Stimulated activated CD4-positive, alpha-beta T cell treated with anti-CD3 and anti-CD28 coated beads, TNF-alpha, amount 100 ng/mL, for 48 hours (primary cell): ENCODE measurements at places on chromosomes 5 and 9.

GRCh38 chr5:8473016-8473415, 604.1 kb downstream of the MTRR start:
- DNase-seq = no peak

DNA sequence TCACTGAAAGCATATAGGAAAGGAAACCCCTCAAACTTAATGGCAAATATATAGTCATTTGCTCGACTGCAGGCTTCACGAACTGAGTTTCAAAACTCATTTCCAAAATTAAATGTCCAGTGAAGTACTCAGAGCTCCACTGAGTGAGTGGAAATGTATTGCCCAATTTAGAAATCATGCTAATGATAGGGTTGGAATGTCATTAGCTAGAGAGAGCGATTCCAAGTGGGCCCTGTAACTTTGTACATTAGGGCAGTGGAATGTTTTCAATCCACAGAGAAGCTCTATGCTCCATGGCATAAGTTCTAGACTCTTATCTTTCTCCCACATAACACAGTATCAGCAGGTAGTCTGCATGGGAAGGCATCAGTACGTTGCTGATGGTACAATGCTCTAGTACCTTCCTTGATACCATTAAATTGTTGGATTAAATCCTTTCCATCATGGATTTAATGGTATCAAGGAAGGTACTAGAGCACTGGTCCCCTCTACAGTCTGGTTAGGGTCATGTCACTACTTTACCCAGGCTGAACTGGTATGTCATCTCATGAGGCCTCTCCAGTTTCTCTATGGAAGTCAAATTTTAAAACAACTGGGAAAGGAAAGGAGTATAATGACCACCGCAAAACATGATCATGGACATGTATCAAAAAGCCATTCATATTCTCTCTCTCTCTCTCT, 183.2 kb upstream of the RASEF start:
- no peak for DNase-seq

DNA sequence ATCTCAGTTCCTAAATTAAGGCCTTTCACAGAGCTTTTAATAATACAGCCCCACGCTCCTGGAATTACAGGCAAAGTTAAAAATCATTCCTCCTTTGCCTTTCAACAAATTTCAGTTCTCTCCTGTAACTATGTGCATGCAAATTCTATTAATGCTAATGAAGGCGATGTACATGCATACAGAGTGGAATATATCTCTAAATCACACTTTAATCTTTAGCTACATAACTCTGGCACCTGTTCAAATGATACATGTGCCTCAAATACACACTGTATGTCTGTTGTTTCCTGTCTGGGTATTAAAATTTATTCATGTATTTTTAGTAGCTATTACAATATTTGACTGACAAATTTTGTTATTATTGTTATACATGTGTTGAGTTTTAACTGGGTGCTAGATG, 30.8 kb downstream of the CETN3 start:
- DNase-seq = no peak

DNA sequence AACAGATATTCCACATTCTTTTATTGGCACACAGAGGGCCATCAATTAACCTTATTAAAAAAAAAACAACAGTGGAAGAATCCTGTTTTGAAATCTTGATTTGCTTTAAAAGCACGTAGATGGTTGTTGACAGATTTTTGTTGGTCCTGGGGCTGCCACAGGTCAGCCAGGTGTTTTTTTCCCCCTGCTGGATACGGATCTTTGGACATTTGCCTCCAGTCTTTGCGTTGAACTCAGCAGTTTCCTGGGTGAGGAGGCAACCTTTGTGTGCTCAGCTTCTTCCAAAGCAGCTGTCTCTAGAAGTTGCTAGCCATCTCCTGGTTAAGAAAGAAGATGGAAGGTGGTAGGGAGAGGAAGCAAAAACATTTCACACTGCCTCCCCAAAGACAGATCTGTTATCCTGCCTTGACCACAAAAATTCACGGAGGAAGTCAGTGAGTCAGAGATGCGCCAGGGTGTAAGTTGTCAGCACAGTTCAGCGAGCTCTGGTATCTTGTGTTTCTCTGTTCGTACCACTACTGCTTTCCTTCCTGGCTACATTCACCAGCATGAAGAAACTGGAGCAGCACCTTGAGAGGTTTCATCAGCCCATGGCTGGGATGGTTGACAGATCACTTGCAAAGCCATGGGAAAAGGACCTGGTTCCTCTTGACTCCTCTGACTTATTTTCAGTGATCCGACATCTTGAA, 207.3 kb downstream of the ARHGAP26 start:
- DNase-seq = no peak

DNA sequence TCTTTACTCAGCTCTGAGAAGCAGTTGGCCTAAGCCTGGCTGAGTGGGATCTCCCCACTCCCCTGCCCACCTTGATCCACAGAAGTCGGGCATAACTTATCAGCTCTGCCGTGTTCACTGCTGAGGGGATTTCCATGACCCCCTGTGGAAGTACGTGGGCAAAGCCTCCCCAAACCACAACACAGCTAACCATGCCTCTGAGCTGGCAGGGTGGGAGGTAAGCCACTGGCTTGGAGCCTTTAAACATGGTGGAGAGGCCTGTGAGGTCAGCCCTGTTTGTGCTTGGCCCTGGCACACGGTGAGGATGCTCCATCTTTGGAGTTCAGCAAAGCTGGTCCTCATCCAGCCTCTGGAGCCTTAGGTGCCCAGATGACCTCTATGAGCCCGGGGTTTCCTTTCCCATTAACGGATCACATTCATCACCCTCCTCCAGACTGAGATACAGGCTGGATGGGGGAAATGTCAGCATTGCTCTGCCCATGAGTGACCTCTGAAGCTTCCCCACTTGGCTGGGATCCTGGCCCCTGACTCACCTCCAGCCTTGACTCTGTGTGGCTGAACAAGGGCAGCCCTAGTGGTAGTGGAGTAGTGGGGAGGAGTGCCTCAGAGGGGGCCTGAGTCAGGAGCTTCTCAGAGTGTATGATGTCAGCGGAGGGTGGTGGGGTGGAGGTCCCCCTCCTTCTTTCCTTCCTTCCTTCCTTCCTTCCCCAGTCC, 6.2 kb downstream of the PDLIM4 start:
- DNase-seq = no peak

GRCh38 chr5:62720031-62720441, 141.4 kb downstream of the LRRC70 start:
- no peak for DNase-seq

DNA sequence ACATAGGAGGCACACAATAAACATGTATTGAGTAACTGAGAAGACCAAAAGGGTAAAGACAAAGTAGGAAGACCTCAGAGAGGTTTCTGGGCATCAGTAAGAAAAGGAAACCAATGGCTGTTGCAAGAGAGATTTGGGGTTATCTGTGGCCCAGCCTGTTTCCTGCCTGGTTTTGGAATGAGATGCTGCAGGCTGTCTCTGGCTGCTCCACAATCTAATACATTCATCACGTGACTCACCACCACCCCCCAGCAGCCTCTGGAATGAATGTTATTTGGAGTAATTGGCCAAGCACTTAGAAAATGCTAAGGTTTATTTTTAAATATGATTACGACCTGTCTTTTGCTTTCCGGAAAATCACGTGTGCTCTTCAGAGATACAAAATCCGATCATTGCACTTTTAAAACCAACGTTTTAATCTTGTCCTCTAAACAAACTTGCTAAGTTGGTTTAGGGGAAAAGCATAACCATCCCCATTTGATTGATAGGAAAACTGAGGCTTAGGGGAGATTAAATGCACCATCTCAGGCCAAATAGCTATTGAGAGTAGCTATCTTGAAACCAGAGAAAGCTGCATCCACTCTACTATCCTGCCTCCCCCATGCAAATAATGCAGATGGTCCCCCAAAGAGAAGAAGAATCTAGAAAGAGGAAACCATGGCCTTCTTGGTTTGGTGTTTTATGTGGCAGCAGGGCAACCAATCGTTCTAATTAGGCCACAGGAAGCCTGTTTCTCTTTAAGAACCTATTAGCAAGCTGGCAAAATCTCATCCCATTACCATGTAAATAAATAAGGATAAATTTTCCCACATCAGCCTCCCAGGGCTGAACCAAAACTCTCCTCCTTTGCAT, 151.8 kb upstream of the ADRA1B start:
- no peak for DNase-seq

DNA sequence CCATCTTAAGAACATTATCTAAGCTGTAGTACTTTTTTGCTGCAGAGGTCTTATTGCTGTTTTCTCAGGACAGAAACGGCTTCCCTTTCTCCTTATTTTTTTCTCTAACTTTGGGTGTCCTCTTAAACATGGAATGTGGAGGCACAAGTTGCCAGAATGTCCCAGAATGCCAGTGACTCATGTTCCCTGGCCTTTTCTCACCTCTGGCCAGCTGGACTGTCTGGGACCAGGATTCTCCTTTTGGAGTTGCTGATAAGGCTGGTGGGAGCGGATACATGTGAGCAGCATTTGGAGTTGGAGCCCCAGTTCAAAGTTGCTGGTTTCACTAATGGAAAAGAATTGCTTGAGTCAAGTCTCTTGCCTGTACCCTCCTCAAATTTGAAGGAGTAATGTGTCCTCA, 112.8 kb downstream of the ARHGAP26 start:
- no peak for DNase-seq

DNA sequence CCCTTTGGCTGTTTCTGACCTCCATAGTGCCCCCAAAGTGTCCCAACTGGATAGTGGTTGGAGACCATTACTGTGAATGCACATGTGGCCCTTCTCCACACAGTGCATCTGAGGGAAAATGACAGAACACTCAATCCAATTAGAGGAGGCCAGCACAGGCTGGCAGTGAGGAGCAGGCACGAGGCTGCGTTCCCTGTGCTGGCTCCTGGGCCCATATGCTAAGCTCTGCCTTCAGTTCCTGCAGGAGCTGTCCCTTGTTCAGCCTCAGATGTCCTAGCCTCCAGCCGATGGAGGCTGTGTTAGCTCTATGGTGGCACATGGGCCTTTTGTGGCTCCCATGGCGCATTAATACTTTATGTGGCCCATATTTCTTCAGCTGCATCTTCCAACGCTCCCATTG, 35.8 kb downstream of the ALG2 start:
- no peak for DNase-seq

GRCh38 chr9:79592726-79593493, 21.1 kb downstream of the TLE4 start:
- no peak for DNase-seq

DNA sequence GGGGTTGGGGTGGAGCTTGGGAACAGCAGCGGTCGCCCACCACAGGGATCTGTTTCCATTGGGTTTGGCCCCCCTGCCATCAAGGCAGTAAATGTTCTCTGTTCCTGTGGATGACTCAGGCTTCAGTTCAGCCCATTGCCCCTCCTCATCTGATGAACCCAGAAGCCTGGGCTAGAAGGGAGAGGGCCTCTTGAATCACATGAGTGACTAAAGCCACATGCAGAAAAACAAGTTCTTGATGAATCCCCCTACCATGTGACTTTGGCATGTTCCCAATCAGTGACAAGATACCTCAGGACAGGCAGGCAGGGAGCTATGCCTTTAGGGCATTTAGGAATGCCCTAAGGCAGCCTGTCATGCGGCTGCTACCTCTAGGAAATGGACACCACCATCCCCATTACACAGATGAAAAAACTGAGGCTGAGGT, 2.5 kb downstream of the SH3PXD2B start:
- no peak for DNase-seq

DNA sequence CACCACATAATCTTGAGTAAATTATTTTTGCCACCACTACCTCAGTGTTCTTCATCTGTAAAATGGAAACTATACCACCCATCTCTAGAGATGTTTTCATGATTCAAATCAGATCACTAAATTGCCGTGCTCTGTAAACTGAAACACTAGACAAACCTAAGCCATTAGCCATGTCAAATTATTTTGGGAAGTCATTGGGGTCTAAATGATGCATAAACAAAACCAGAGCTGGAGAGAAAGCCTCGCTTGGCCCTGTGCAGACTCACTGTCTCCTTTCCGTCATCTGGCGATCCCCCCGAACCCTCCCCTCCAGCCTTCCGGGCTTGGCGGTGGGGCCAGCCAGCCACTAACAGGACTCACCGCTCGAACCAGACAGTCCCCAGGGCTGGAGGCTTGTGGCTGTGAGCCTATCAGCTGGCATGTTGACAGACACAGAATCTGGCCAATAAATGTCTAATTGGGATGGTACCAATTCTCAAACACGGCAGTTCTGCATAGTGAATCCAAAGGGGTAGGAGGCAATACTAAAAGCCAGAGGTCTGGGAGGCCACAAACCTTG, 256.5 kb downstream of the SEC61B start:
- no peak for DNase-seq

DNA sequence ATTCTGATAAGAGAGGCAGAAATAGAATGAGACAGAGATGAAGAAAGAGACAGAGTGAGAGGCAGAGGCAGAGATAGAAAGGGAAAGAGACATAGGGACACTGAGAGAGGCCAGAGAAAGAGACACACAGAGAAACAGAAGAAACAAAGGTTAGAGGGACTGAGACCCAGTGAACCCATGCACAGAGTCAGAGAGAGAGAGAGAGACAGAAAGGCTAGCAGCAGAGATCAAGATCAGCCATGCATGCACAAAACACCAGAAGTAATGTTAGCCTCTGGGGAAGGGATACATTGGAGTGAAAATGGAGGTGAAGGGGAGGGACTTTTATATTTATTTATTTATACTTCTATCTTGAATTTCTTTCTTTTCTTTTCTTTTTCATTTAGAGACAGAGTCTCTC, 14.1 kb upstream of the SPARC start:
- DNase-seq = no peak

DNA sequence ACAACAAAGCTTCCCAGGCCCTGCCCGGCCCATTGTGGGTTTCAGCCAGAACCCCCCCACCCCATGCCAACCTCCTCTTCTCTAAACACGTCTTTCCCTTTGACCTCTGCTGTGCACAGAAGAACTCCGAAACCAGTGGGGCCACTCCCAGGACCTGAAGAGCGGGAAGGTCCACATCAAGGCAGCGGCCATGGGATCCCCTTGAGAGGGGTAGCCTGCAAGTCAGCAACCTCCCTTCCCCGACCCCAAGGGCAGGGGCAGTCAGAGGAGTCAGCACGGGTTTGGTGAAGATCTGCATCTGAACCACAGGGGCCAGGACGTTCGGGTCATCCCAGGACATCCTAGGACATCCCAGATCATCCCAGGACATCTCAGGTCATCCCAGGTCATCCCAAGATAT, 379.9 kb upstream of the IRX4 start:
- DNase-seq = no peak

DNA sequence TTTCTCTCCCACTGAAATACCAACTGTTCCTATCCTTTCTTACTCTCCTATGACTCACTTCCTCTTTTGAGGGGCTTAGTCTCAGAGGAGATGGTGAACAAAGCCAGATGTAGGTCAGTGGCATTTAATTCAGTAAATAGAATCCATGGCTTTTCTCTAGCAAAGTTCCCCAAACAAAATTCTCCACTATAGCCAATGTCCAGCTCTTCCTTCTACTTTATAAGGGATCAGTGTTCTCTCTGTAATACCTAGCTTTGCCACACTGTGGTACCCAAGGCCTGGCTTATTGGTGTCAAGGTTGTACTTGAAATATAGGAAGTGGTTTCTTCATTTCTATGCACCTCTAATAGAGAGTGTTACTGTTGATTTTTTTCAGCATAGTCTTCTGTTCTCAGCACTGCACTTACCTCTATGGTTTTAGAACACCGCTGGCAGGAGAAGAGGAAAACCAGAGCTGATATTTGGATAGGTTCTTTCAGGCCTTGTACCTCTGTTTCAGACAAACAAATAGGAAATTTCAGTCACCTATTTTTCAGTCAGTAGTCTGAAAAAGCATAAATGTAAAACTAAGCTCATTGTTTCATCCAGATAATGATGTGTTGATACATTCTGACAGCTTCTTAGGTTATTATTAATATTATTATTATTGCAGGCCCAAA, 40.6 kb upstream of the ITGA2 start:
- peak; percentile 41 for DNase-seq
